ENCODE measurements at places on chromosomes 2 and 18.

GRCh38 chr2:56688661-56689060 is 504.9 kb downstream of the CCDC85A start:
- DNase-seq: no peak

- no peak for DNase-seq
Observed at GRCh38 chr18:59690996-59691395, 6.2 kb downstream of the CCBE1 start.

DNA sequence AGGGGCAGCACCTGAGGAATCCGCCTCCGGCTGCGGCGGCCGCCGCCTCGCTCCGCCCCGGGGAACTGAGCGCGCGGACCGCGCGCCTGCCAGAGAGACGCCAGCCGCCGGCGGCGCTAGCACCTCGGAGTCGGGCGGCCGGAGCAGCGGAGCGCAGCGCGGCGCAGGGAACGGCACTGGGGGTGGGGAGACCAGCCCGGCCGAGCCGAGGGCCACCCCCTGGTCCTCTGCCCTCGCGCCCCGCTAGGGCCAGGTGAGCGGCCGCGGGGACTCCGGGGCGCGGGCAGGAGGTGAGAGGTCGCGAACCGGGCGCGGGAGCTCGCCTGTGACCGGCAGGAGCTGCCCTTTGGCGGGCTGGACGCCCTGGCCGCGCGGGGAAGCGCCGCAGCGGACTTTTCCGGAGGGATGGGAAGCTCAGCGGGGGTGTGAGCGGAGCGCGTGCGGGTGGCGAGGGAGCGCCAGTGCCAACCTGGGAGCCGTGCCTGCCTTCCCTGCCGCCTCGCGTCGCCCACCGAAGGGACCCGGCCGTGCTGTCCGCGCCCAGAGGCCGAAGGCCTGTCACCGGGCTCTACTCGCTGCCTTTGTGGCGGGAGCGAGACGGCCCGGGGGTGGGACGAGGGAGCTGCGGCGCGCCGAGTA is at the start of gene GREB1L:
GREB1L (plus strand) TSS at position 92 of the 639 bp plus-strand sequence. CDS start 141,287 bp downstream, outside the sequence.
- no peak for DNase-seq

DNA sequence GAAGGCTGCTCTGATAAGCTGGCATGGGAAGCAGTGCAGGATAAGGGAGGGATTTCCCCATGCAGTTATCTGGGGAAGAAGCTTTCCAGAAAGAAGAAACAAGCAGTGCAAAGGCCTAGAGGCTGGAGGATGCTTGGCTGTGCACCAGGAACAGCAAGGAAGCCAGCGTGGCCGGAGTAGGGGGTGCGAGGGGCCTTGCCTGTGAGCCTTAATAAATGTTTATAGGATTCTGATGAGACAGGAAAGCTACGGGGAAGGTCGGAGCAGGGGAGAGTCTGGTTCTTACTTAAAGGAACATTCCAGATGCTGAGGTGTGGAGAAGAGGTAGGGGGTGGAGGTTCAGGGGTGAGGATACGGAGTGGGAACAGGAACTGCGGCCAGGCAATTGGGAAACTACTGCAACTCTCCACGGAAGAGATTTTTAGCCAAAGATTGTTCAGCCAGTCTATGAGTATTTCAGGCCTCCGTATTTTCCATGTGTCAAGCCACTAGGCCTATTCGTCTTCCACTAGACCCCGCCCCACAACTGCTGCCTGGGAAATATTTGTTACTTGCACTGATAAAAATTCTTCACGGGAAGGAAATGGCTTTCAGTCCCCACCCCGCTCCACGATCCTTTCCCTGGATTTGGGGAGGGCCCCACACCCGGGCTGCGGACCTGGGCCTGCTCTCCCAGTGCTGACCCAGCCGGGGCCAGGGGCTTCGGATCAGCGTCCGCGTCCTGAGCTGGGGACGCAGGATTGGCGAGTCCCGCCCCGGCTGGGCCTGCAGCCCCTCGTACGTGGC is 516 bp downstream of the EIF2AK2 start:
- peak; percentile 4 for DNase-seq

DNA sequence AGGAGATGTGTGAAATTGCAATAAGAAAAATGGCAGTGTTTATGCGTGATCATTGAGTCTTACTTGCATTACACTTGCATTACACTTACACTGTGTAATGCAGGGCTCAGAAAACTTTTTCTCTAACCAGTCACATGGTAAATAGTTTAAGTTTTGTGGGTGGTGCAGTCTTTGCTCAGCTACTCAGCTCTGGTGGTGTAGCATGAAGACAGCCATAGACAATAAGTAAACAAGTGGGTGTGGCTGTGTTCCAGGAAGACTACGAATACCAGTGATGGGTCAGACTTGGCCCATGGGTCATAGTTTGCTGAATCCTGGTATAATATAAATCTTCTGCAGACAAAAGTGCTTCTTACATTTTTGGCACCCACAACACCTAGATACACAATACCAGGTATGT is 115.6 kb upstream of the CYP1B1 start:
- no peak for DNase-seq

GRCh38 chr2:196324211-196324610 is 152.8 kb upstream of the STK17B start:
- no peak for DNase-seq

- no peak for DNase-seq
Observed at GRCh38 chr2:225582355-225583116, 183.0 kb downstream of the NYAP2 start.
